Fibroblast of skin of back (primary cell): ENCODE measurements at places on chromosomes 7 and 10.

- peak; percentile 62 for DNase-seq
Measured at GRCh38 chr10:99339077-99339476, 9.9 kb downstream of the CNNM1 start.

GRCh38 chr7:80235334-80235733 is 100.7 kb downstream of the GNAI1 start:
- no peak for DNase-seq

DNA sequence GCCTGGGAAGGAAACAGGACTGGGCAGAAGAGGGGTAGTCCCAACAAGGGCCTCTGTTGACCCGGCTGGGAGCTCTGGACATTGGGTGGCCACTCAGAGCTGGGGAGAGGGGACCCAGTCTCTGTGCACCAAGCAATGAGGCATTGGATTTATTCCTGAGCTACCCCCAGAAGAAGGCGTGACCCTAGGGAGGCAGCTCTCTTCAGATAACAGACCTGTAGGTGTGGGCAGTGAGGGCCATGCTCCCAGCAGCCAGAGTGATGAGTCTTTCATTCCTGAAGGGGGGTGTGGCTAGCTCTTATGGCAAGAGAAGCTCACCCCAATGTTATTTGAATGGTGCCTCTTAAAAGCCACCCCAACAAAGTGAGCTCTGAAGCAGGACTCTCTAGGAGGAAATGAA is 20.4 kb downstream of the TEX36 start:
- peak; percentile 40 for DNase-seq

DNA sequence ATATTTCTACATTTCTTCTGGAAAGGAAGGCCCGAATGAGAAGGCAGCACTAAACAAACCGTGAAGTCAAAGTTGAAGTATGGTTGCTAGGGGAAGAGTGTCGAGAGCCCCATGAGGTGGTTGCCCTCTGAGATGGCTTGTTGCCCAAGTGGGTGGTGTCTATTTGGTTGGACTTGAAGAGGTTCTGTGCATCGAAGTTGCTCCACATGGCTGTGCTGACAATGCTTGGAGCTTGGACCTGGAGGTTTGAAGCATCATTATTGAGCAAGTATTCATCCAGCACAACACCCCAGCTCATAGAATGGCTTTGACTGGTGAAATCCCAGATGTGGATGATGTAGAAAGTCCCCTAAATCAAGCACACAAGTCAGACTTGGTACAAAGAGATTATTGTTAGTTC is 165.2 kb upstream of the CDCA7L start:
- no peak for DNase-seq

- no peak for DNase-seq
Measured at GRCh38 chr7:151128144-151128543, 39.4 kb downstream of the GBX1 start.

DNA sequence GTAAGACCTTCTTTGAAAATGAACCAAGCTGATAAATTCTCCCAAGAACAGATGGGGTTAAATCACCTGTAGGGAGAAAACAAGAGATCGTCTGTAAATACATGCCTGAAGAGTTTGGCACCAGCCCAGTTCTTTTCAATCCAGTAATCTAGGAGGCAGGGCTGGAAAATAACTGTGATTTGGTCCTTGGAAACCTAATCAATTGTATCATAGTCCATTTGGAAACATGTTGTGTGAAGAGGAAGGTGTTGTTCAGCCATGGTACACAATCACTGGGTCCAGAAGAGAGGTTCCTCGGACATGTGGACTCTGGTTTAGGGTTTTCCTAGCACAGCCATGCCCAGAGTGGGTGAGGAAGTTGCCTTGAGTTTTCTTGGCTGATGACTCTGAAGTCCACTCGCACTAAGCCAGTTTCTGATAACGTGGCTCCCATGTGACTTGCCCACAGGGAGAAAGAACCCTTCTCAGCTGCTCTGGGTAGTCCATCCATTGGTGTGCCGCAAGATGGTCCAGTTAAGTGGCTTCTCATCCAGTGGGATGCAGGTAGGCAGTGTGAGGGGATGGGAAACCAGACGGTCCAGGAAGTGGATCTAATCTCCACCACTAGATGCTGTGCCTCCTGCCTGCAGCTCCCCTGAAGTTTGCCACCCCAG is 5.1 kb downstream of the BLNK start:
- no peak for DNase-seq

- no peak for DNase-seq
Measured at GRCh38 chr7:100208911-100209408, 10.8 kb upstream of the PVRIG start.

- no peak for DNase-seq
Measured at GRCh38 chr10:13658871-13659685, 72.3 kb downstream of the PRPF18 start.

DNA sequence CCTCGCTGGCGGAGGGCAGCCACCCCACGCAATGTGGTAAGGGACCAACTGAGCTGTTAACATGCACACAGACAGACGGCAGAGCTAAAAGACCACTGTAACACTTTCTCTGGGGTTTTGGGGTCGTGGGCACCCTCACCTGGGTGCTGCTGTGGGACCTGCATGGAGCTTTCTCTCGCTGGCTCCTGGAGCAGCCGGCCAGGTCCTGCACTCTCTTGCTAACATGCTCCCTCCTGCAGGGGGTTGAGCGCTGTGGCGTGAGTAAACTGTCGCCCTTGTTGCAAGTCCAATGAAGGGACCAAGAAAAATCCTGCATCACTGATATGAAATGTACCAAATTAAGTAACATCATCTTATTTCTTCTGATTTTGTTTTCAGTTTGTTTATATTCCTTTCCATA is 92.0 kb downstream of the ADK start:
- no peak for DNase-seq

- DNase-seq = peak; percentile 76
Measured at GRCh38 chr10:60114765-60115586, 208.6 kb upstream of the CCDC6 start.

- peak; percentile 25 for DNase-seq
Measured at GRCh38 chr7:39304668-39305405, 261.4 kb upstream of the YAE1 start.

GRCh38 chr7:45663965-45664633 is 89.9 kb downstream of the ADCY1 start:
- DNase-seq = no peak

- no peak for DNase-seq
Measured at GRCh38 chr7:99393355-99394187, 14.8 kb downstream of the PDAP1 start.

DNA sequence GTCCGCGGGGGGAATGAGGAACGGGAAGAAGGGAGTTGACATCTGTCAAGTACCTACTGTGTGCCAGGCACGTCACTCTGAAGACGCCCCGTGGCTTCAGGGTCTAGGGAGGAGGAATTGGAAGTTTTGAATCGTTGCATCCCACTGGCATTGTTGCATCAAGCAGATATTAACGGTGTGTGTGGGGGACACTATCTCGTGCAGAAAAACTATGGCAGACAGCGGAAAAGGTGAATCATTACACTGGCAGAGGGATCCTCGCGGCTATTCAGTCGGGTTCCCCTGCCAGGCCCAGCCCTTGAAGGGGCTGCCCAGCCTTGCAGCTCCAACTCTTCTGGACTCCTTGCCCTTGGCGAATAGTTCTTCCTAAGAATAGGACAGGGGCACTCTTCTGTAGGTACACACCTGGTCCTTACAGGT is 1.0 kb upstream of the KIAA1549 start:
- DNase-seq = no peak

- DNase-seq = no peak
Measured at GRCh38 chr10:124511205-124512039, 49.8 kb downstream of the LHPP start.

- DNase-seq = peak; percentile 4
Measured at GRCh38 chr10:86258499-86258898, 108.1 kb downstream of the GRID1 start.

GRCh38 chr7:134761266-134761665 is 18.2 kb upstream of the CALD1 start:
- peak; percentile 84 for DNase-seq

DNA sequence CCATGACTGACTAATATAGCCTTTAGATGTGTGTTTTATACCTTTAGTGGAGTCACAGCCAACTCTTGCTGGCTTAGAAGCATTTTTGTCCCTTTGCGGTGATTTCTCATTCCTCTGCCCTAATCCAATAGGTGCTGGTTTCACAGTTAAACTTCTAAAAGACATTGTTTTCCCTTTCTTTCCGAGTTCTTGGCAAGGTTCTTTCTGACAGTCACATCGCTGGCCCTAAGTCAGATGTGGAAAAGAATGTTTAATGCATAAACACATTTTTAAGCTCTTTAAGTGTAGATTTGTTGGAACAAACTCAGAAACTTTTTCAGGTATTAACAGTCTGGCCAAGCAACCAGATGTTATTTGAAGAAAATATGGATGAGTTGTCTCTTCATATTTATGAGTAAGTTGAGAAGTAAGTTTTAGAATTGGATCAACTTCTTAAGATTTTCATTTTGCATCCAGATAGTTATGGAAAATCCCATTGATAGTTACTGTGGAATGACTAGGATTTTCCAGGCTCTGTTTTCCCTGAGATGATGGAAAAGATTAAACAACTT is 4.1 kb downstream of the EPDR1 start:
- DNase-seq = no peak

DNA sequence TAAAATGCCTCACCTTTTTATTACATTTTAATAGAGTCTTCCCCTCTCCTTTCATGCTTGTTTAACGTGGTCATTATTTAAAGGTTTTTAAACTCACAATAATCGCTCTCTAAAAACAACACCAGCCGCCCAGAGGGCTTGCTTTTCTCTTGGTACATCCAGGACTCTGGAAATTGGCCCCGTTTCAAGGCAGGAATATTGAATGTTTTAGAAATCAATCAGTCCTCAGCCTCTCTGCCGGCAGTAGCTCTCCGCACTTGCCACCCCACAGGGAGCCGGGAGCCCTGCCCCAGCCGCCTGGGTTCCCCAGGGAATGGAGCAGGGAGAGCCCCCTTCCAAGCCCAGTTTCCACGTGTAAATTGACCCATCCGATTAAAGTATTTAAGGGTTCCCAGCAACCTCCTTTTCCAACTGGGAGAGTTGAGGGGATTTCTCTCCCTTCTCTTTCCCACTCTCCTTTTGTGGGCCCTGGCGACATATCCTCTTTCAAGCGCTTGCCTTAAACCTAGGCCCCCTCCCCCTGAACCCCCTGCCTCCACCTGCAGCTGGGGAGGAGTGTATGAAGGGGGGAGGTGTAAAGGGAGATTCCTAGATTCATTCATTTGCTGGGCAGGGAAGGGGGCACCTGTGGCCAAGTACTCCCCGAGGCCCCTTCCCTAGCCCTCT is 1.9 kb downstream of the FGF8 start:
- DNase-seq = no peak

GRCh38 chr7:124085179-124085578 is 52.3 kb upstream of the TMEM229A start:
- DNase-seq = no peak

DNA sequence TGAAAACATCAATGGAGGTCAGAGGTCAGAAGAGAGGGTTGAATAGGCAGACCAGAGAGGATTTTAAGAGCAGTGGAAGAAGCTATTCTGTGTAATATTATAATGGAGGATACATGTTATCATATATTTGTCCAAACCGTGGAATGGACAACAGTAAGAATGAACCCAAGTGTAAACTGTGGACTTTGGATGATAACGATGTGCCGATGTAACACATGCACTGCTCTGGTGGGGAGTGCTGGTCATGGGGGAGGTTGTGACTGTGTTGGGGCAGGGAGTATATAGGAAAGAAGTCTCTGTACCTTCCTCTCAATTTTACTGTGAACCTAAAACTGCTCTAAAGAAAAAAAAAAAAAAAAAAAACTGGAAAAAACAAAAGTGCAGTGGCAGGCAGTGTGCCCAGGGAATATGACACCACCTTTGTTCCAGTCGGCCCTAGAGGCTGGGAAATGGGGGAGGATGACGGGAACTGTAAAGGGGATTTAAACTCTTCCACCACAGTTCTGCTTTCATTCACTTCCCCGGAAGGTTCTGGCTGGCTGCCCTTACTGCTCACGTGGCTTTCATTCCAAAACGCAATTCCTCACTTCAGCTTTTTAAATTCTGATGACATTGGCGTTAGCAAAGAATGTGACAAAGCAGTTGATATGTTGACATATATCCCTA is 113.7 kb upstream of the ANKRD1 start:
- DNase-seq = peak; percentile 70

GRCh38 chr10:16960551-16960950 is 143.3 kb upstream of the RSU1 start:
- no peak for DNase-seq

DNA sequence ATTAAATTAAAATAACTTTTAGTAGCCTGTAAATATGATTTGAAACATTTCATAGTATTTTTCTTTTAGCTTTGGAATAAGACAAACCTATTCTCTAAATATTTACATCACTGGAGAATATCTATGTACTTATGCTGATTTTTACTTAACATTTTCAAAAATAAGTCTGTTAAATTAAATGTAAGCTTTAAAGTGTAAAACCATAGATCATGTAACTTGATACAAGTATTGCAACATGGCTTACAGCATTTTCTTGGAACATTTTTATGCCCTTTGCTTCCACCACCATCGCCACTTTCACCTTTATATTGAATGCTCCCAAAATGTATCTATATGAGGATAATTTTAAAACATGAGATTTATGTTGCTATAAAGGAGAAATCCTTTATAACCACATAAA is 427.1 kb downstream of the GFRA1 start:
- DNase-seq = no peak

DNA sequence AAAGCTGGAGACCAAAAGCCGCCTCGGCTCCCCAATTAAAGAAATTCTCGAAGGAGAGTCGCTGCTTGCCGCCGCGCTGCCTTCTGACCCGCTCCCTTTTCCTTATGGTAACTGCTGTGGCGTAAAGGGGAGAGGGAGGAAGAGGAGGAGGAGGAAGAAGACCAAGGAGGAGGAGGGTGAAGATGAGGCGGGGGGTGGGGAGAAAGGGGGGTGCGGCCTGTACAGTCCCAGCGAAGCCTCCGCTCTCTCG is 388 bp downstream of the CNOT4 start:
- DNase-seq = no peak

- no peak for DNase-seq
Measured at GRCh38 chr10:533186-533585, 156.3 kb downstream of the DIP2C start.

DNA sequence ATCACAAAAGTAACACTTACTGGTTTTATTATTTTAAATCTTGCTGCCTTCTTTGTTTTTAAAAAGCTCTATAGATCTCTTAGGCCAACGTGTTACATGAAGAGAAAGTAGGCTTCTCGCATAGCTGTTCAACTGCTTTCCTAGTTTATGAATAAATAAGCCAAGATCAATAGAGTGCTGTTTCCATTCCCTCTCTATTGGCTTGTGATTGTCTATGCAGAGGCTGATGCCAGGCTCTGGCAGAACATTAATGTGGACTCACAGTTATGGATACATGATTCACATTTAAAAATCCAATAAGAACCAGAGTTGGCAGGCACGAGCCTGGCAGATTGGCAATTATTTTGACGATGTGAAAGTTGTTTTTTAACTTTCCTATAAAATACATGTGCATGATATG is 137.5 kb downstream of the GNAT3 start:
- no peak for DNase-seq

- no peak for DNase-seq
Measured at GRCh38 chr7:129103561-129104324, 40.8 kb upstream of the TSPAN33 start.

DNA sequence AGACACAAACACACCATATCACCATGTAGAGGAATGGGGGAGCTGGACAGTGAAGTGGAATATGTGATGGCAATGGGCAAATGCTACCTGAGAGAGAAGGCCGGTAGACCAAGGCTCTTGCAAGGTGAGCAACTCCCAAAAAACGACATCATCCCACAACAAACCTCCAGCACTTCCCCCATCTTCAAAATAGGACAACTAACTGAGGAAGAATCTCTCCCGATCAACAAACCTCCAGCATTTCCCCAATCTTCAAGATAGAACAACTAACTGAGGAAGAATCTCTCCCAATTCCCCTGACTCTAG is 387.2 kb downstream of the PARD3 start:
- no peak for DNase-seq

- no peak for DNase-seq
Measured at GRCh38 chr7:876972-877311, 588 bp downstream of the GET4 start.
